GF-D8 (cell line): ENCODE measurements at places on chromosomes 12 and 14.

DNA sequence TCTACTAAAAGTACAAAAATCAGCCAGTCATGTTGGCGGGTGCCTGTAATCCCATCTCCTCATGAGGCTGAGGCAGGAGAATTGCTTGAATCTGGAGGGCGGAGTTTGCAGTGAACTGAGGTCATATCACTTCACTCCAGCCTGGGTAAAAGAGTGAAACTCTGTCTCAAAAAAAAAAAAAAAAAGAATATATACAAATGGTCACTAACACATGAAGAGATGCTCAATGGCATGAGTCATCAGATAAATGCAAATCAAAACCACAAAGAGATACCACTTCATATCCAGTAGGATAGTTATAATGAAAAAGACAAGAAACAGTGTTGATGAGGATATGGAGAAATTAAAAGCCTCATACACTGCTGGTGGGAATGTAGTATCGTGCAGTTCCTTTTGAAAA lies 33.6 kb upstream of the METAP2 start:
- DNase-seq = no peak

DNA sequence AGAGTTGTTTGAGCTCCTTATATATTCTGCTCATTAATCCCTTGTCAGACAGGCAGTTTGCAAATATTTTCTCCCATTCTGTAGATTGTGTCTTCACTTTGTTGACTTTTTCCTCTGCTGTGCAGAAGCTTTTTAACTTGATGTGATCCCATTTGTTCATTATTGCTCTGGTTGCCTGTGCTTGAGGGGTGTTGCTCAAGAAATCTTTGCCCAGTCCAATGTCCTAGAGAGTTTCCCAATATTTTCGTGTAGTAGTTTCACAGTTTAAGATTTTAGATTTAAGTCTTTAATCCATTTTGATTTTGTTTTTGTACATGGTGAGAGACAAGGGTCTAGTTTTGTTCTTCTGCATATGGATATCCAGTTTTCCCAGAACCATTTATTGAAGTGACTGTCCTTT lies 19.8 kb downstream of the ABCC9 start:
- no peak for DNase-seq

- DNase-seq = no peak
Measured at GRCh38 chr12:75704664-75705063, 193.3 kb upstream of the KRR1 start.

- no peak for DNase-seq
Measured at GRCh38 chr12:123237646-123238329, 4.6 kb downstream of the MTRFR start.

DNA sequence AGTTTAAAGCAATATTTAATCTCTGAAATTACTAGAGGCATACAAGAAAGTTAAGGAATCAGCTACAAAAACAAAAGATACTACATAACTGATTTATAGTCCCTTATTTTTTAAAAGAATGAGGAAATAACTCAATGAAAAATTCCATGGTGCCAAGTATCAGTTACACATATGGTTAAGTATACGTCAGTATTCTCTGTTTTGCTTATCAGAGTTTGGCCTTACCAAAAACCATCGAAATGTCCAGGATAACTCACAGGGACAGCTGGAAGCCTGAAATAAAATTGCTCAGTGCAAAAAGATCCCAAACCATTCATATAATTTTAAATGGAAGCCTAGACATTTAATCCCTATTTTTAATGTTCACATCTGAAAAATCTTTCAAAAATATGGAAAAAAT lies 3.6 kb downstream of the CFL2 start:
- no peak for DNase-seq

DNA sequence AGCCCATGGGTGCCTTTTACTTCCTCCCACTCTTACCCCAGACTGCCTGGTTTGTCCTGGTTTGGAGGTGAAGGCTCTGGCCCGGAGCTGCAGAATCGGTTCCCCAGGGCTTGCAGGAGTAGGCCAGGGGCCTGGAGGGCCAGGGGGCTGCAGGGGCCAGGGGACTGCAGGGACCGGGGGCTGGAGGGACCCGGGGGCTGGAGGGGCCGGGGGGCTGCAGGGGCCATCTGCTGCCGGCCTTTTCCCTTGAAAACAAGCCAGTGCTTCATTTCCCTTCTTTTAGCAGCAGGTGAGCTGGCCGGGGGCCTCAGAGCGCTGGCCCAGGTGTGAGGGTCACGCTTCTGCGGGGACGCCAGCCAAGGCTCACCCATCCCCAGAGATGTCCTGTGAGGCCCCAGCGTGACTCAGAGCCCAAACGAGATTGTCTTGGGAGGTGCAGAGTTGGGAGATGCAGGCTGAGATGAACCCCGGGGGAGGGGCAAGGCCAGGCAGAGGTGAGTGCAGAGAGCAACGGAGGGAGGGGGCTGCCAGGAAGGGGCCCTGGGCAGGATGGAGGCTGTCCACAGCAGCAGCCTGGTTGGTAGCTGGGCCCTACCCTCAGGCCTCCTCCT lies 154.9 kb downstream of the KIF26A start:
- no peak for DNase-seq

GRCh38 chr14:76829650-76830421 lies 3.6 kb downstream of the LRRC74A start:
- DNase-seq = no peak

DNA sequence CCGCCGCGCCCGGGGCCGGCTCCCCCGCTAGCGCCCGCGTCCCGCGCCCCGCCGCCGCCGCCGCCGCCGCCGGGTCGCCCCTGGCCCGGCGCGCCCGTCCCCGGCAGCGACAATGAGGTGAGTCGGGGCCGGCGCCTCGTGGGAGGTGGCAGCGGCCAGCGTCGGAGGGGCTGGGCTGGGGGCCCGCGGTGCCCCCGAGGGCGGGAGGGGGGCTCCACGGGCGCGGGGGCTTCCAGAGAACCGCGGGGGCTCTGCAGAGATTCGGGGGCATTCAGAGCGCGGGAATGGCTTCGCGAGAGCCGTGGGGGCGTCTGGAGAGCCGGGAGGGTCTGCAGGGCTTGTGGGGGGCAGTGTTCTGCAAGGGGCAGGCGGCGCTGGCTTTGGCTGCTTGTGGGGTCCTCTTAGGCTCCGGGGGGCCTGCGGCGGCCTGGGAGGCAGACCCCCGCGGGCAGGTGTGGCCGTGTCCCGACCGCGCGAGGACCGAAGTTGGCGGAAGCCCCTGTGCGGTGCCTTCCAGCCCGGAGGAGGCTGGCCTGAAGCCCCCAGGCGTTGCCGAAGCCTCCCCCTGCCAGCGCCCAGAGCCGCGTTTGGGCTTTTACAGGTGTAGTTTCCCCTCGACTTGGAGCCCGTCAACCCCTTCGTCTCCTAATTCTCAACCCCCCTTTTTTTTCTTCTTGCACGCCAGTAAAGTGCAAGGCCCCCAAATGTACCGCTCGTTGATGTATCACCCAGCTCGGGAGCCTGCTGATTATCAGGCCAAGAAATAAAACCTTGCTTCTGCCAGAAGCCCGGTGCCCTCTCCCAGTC lies 93.1 kb upstream of the EVL start:
- DNase-seq = no peak

DNA sequence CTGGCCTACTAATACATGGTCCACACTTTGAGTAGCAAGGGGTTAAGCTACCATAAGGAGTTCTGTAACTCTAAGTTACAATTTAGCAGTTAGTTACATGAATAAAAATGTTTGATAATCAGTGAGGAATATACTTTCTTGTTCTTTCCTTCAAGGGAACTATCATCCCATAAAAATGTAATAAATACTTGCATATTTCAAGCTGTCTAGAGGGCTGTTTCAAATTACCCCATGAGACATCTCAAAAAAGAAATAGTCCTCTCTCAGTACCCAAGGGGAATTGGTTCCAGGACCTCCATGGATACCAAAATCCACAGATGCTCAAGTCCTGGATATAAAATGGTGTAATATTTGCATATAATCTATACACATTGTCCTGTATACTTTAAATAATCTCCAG lies 48.7 kb upstream of the GNG2 start:
- DNase-seq = no peak

DNA sequence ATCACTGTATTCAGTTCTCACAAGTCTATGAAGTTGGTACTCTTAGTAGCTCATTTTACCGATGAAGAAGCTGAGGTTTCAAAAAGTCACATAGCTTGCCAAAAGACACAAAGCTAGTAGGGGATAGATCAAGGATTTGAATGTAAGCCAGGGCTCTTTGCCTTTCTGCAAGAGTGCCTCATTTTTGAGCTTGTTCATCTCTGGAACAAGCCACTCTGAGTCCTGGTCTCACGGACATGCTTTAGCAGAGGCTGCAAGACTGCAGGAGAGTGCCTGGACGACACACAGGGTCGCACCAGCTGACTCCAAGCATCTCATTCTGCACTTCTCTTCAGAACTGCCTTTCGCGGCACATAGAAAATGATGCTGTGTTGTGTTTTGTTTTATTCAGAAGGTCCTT lies 3.7 kb downstream of the NUAK1 start:
- DNase-seq = no peak

DNA sequence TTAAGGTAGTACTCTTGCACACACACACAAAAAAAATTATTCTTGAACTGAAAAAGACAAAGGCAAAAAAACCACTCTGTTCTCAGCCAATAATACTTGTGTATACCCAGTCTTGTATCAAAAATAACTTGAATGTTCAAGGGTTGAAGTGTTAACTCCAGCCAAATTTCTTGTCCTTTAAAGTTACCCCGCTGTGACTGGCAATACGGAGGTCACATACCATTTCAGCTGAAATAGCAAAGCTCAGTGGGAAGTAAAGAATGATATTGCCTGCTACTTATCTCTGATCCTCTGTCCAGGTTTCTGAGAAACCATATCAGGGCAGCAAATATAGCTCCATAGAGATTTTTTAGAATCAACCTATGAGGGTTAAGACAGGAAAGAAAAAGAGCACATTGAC lies 167.4 kb downstream of the C12orf50 start:
- no peak for DNase-seq

- no peak for DNase-seq
Measured at GRCh38 chr12:47705229-47705565, 633 bp downstream of the RPAP3 start.

DNA sequence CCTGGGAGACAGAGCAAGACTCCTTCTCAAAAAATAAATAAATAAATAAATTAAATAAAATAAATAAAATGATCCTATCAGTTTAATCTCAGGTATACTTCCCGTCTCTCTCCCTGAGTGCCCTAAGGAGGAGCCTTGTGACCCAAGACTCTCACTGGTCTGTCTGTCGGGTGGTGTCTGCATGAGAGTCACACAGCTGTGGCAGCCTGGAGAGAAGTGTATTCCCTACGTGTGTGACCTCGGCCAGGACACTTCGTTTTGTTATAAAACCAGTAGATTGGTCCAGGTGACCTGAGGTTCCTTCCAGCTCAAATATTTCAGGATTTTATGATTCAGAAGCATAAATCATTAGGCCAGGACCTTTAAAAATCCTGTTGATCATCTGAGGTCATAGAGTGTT lies 4.8 kb downstream of the SYNE3 start:
- no peak for DNase-seq

GRCh38 chr14:103808403-103809001 lies 38.9 kb downstream of the PPP1R13B start:
- no peak for DNase-seq

DNA sequence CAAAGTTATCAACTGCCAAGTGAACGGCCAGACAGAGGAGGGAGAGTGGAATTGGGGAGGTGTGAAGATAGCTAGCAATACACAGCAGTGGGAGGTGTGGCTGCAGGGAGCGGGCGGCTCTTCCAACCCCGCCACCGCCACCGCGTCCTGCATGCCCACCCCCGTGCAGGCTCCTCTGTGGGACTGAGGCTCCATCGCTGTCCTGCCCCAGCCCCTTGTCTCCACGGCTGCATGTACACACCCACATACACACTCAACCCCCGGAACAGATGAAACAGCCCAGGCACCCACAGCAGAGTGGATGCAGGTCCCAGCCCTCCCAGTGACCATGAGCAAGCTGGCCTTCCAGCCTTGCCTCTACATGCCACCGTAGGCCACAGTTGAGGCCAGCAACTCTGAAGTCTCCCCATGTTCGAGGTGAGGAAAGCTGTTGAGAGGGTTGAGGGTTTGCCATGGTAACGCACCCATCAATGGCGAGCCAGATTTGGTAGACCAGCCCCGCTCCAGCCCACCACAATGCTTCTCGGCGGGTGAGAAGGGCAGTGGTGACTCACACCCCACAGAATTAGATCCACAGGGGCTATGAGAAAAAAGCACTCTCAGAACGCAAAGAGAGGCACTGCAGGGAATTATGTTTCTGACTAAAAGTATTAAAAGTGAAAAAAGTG lies 39.3 kb downstream of the PITPNM2 start:
- no peak for DNase-seq

GRCh38 chr12:85029456-85029855 lies 6.6 kb downstream of the TSPAN19 start:
- DNase-seq = no peak

- DNase-seq = no peak
Measured at GRCh38 chr14:59275668-59276067, 87.2 kb downstream of the DAAM1 start.

GRCh38 chr12:89568484-89568883 lies 42.6 kb upstream of the POC1B start:
- DNase-seq = no peak

DNA sequence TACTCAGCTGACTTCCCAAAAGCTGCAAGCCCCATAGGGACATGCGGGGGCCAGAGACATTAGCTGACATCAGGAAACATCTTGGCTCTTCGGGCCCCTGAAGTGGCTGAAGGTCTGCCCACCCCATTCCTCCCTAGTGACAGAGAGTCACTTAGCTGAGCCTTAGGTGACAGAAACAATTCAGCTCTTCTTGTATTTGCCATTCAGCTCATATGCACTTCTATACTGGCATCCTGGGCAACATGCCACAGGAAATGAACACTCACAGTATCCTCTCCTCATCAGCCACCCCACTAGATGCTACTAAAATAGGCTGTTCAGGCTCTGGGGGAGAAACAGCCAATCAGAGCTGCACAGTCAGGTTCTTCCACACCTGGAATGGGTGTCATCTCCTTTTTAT lies 3.4 kb downstream of the DCTN2 start:
- DNase-seq = no peak

- no peak for DNase-seq
Measured at GRCh38 chr12:132617822-132618682, 524 bp upstream of the P2RX2 start.

DNA sequence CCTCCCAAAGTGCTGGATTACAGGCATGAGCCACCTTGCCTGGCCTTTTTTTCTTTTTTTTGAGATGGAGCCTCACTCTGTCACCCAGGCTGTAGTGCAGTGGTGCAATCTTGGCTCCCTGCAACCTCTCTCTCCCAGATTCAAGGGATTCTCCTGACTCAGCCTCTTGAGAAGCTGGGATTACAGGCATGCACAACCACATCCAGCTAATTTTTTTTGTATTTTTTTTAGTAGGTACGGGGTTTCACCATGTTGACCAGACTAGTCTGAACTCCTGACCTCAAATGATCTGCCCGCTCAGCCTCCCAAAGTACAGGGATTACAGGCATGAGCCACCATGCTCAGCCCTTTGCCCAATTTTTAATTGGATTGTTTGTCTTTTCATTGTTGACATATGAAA lies 58.0 kb downstream of the SINHCAF start:
- DNase-seq = no peak
